ENCODE measurements at places on chromosomes 5 and 9.

GRCh38 chr9:14205463-14205862, 108.5 kb downstream of the NFIB start:
- DNase-seq: no peak

DNA sequence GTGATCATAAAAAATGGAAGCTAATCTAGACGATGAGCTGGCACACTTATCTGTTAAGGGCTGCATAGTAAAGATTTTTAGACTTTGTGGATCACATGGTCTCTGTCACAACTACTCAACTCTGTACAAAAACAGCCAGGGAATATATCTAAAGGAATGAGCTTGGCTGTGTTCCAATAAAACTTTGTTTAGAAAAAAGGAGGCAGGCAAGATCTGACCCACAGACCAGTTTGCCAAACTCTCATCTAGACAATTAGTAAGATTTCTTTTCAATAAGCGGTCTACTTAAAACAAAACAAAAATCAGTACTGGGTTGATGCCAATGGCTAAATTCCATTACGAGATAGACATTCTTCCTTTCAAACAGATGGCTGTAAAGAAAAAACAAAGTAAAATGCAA, 53.0 kb upstream of the RETREG1 start:
- no peak for DNase-seq

- DNase-seq: no peak
Observed at GRCh38 chr9:130112538-130113151, 58.9 kb downstream of the GPR107 start.

GRCh38 chr5:138849439-138849838, 25.7 kb downstream of the LRRTM2 start:
- DNase-seq: no peak

DNA sequence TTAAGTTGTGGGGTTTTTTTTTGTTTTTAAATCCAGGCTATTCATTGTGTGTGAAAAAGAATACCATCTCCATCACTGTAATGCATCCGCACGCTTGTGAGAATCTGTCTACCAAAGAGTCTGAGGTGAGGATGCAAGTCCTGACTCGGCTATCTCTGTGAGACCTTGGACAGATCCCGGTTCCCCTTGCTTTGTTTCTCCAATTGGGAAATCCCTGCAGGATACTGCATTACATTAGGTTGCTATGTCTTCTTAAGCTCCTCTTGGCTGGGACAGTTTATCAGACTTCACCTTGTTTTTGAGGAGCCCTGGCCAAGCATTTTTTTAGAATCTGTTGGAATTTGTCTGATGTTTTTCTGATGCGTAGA, 46.8 kb downstream of the GALNT10 start:
- DNase-seq: no peak

- no peak for DNase-seq
Observed at GRCh38 chr9:108311745-108312144, 544.0 kb downstream of the ACTL7B start.

GRCh38 chr5:179720222-179720621, 12.4 kb upstream of the MAML1 start:
- no peak for DNase-seq

GRCh38 chr9:71302776-71303175, 181.4 kb upstream of the TRPM3 start:
- no peak for DNase-seq

GRCh38 chr5:2188661-2189060, 305.9 kb upstream of the IRX4 start:
- no peak for DNase-seq

DNA sequence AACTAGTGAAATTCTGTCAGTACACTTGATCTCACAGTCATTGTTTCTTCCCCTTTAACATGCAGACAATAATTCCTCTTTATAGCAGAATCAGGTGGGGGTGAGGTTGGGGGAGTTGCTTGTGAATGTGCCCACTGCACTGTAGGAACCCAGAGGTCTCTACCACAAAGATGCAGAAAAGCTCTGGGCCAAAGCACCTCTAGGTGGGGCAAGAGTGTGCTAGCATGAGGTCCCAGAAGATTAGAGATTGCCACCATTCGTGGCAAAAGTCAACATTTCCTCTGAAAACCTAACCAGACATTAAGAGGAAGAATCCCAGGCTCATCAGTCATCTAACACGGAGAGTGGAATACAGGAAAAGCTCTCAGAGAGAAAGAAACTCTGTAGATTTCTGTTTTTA, 74.5 kb downstream of the PTCD2 start:
- peak; percentile 0 for DNase-seq

GRCh38 chr5:124658867-124659557, 87.4 kb downstream of the ZNF608 start:
- no peak for DNase-seq

GRCh38 chr5:159449925-159450324, 119.6 kb upstream of the IL12B start:
- DNase-seq: no peak

GRCh38 chr5:31656806-31657205, 17.9 kb downstream of the PDZD2 start:
- no peak for DNase-seq

- no peak for DNase-seq
Observed at GRCh38 chr5:110572729-110573128, 153.7 kb downstream of the TMEM232 start.

DNA sequence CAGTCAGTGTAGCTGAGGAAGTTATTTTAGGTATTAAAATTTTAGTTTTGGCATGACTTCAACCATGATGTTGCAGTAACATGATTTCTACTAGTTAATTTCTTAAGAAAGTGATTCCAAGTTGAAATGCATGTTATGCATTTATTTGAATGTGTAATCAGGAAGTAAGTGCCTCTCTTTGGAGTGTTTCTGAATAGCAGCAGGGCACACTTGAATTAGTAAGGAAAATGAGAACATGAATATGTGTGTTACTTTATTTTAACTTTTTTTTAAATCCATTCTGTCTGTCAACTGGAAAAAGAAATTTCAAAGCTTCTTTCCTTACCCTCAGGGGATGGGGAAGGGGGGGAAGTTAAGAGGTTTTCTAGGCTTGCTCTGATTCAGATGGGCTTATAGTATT, 40.4 kb downstream of the CTNNA1 start:
- DNase-seq: no peak

- DNase-seq: no peak
Observed at GRCh38 chr9:130696996-130697395, 3.4 kb downstream of the EXOSC2 start.

- no peak for DNase-seq
Observed at GRCh38 chr5:81128416-81128815, 104.7 kb upstream of the CKMT2 start.

DNA sequence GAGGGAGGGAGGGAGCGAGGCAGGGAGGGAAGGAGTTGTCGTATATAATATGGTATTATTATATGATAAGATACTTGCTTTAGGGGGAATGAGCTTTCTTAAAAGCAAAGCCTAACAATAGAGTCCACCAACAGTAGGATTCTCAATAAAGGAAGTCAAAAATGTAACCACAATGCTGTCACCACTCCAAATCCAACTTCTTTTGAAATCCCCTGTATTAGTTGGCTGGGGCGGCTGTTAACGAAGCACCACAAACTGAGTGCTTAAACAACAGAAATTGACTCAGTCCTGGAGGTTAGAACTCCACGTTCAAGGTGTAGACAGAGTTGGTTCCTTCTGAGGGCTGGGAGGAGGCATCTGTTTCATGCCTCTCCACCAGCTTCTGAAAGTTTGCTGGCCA, 23.1 kb downstream of the GAS1 start:
- DNase-seq: no peak

GRCh38 chr9:86836797-86837196, 110.5 kb downstream of the GAS1 start:
- no peak for DNase-seq

DNA sequence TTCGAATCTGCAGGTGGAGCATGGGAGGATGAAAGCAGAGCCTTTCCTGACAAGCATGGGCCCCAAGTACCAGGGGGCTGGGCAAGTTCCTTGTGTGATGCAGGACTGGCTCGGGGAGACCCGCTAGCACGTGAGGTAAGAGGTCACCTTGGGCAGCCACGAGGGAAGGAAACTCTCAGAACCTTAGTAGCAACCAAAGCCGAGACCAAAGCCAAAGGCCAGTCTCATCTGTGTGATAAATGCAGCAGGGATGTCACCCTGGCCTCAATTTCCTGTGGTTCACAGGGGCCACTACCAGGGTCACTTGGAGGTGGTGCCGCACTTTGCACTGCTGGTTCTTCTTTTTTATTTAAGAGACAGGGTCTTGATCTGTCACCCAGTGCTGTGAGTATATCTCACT, 39.5 kb downstream of the PRRT1B start:
- DNase-seq: no peak

- peak; percentile 33 for DNase-seq
Observed at GRCh38 chr5:134226441-134227192, 744 bp upstream of the PPP2CA start.

DNA sequence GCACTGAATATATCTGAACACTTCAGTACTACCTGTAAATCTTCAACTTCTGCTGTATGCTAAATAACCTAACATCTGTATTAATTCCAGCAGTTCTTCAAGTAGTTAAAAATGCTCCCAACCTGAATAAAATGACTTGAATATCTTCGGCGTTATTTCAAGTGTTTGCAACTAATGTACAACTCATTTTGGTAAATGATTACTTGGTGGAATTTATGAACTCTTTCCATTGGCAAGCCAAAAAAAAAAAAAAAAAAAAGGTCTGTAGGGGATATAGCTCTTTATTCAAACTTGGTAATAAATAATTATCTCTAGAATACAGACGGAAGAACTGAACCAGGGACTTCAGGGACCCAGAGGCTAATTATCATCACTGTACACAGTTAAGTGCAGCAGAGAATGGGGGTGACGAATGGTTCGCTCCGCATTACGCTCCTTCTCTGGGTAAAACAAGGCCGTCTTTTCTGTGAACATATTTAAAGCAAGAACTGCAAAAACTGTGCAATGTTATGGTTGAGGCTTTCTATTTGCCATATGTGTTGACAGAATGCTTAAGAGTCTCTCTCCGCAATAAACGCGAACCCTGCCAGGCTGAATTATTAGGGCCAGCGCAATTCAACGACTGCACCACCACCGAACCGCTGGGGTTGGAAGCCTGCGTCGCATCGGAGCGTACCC, 1.9 kb upstream of the ERBIN start:
- peak; percentile 47 for DNase-seq

GRCh38 chr5:73444499-73445438, 3.8 kb downstream of the FOXD1 start:
- DNase-seq: peak; percentile 58

DNA sequence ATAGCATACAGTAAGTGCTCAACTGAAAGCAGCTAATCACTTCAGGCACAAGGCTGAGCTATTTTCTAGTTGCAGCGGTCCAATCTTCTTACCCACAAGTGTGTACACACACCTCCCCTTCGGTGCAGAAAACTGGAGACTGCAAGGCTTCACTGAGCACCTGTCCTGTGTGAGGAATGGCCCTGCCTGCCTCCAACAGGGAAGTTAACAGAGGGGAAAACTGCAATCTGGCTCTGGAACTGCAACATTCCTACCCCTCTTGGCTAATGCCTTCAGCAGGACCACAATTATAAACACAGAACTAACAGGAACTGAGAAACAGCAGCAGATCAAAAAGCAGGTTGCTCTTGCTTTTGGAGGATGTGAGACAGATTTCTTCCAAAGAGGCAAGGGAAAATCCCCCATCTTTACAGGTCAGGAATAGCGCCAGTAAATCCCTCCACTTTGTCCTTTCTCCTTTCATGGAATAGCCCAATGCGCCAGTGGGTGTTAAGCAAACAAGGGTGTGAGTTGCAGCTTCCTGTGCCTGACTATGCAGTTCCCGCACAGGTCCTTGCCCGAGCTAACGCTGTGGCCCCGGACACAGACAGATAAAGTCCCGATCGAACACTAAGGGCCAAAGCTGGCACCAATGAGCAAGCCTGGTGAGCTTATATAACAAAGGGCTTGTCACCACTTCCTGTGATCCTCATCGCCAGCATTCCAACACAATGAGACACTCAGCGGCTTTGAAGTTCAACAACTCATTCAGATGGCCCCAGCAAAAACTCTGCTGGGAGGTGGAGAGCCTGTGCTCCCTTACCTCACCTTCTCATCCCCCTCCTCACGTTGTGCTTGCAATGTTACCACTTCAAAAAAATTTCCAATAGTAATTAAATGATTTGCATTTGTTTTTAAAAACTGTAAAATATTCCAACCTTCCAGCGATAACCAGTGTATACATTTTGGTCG, 21.5 kb downstream of the SHB start:
- no peak for DNase-seq

DNA sequence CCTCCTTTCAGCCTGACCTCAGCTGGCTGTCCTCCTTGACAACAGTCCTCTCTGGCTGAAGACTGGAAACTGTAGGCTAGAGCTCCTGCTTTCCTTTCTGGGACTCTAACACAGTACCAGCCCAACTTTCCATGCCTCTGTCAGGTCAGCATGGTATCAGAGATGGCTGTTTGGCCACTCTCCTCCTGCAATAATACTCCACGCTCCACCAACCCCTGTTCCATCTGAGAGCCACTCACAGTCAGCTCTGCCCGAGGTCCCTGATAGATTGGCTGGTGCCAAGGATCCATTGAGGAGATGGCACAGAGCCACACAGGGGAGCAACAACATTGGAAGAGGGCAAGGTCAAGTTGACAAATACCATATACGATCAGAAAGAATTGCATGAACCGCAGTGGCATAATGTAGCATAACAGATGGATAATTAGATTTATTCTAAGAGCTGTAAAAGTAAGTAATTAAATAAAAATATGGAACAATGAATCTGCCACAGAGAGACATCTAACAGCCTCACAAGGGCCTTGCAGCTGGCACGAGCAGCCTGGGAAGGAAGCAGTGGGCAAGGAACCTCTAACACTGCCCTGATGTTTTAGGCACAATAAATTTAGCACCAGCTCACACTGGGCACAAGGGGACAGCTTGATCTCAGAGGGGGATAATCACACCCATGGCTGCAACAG, 94.3 kb upstream of the LRRTM2 start:
- peak; percentile 91 for DNase-seq

DNA sequence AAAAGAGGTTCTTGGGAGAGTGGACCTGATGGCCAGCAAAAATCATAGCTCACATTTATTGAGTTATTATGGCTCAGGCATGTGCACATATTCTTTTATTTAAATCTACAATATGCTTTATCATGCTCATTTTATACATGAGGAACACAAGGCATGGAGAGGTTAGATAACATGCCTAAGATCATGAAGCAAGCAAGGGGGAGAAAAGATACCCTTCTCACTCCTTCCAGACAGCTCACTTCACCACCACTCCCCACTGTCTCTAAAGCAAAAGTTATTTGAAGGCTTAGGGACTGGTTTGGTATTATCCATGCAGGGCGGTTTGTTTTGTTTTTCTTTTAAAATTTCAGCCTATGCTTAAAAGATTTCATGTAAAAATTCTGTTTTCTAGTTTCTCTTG, 59.0 kb upstream of the PDE8B start:
- DNase-seq: no peak

DNA sequence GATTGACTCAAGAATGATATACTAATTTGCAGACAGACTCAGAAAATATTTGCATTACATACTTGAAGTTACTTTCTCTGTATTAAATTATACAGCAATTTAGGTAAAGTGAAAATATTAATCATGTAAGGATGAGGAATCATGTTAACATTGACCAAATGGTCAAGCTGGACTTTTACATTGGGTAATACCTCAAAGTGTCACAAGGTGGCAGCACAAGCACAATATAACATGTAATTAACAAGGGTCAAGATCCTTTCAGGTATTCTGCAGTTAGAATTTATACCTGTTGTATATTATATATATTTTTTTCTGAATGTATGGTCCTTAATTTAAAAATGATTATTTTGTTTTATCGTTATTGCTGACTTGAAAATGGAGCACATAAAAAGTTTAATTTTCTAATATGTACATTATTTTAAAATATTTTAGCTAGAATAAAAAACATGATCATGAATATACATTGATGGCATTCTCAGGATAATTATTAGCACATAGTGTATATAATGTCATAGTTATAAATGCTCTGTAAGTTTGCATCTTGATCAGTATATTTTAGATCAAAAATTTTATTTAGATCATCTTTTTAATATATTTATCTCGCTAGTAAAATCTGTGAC, 8.6 kb downstream of the HAPLN1 start:
- DNase-seq: peak; percentile 15

Data from NCI-H1092 treated with DMSO at 0.1 percent for 48 hours (cell line).